ENCODE measurements at places on chromosomes 7 and 10.

DNA sequence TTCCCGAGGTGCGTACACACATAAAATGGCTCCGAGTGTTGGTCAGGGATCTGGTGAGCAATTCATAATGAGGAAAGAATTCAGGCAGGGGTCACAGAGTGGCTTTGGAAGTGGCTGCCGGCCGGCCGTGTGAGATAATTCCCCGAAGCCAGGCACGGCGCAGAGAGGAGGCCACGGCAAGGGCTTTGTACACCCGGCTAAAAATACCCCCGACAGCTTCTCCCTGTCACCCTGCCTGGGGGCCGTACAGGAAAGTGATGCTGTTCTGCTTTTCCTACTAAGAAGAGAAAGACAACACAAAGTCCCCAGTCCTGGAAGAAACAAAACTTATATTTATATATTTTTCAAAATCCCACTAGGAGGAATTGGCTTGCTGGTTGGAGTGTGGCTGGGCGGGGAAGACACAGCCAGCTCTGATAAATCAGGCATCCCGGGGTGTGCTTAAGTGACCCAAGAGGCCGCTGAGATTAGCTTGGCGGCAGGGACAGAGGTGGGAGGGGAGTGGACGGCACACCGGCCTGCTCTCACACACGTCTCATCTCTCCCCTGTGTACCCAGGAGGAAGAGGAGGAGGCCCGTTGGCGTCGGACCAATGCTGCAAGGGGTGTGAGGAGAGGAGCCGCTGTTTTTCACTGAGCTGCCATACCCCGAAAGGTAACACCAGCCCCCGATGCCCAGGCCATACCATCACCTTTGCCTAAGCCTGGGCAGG lies 70.5 kb downstream of the ZMIZ1 start:
- DNase-seq, result no peak

- DNase-seq, result no peak
Measured at GRCh38 chr10:84933402-84933801, 605.0 kb downstream of the CCSER2 start.

- no peak for DNase-seq
Measured at GRCh38 chr10:47412869-47413268, 28.8 kb upstream of the ZNF488 start.

- no peak for DNase-seq
Measured at GRCh38 chr7:85447004-85447403, 260.1 kb upstream of the SEMA3D start.

DNA sequence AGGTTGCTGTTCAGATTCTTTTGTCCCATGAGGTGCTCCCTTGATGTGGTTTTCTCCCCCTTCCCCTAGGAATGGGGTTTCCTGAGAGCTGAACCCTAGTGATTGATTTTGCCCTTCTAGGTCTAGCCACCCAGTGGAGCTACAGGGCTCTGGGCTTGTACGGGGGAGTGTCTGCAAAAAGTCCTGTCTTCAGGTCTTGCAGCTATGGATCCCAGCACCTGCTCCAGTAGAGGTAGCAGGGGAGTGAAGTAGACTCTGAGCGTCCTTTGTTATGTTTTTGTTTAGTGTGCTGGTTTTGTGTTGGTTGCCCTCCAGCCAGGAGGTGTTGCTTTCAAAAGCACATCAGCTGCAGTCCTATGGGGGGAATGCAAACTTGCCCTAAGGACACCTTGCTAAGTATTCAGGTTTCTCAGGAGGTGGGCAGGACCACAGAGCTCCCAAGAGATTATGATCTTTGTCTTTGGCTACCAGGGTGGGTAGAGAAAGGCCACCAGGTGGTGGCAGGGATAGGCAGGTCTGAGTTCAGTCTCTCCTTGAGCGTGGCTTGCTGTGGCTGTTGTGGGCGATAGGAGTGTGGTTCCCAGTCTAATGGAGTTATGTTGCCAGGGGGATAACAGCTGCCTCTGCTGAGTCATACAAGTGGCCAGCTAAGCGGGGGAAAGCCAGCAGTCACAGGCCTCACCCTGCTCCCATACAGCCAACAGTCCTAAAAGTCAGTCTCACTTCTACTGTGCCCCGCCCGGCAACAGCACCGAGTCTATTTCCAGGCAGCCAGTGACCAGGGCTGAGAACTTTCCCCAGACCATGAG lies 92.4 kb upstream of the JCAD start:
- no peak for DNase-seq

DNA sequence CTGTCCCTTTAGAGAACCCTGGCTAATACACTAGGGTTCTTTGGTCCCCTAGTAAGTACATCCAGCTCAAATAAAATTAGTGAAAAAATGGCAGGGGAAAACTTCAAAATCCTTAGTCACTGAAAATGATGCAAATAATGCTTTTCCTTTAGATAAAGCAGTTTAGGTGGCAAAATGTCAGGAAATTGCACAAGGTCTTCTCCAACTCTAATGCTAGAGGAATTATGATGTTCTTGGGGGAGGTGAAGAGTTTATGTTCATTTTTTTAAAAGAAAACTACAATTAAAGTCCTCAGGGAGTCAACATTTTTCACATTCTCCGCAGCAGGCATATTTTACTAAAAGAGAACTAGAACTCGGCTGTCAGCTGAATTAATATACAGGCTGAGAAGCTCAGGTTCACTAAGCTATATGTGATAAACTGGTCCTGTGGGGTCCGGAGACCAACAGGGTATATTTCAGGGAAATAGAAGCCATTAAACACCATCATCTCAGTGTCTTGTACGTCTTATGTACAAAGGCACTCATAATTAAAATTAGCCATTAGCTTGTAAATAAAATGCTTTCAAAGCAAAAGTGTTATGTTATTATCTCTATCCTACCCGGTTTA lies 1164.7 kb upstream of the AUTS2 start:
- DNase-seq, result no peak

DNA sequence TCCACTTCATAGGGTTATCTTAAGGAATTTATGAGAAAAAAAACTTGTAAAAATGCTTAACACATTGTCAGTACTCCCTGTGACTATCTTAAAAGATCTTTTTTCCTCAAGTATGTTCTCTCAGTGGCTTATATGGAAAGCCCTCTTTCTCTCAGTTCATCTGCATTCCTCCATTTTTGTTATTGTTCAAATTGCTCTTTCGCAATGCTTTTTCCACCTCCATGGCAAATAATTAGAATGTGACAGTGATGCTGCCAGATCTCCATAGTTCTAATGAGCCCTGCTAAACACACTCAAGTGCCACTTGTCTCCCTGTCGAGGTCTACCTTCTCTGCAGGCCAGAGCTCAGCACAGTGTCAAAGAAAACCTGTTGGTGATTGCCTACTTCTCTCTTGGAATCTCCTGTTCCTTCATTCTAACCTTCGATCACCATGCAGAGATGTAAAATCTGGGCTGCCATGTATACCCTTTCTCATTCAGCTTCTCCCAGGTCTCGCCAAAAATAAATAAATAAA lies 37.2 kb upstream of the ABCB5 start:
- no peak for DNase-seq

- DNase-seq, result no peak
Measured at GRCh38 chr7:137956183-137956582, 45.7 kb downstream of the CREB3L2 start.

- no peak for DNase-seq
Measured at GRCh38 chr7:31249671-31250070, 90.9 kb downstream of the NEUROD6 start.

GRCh38 chr10:101995451-101996063 lies 60.4 kb downstream of the ARMH3 start:
- DNase-seq, result no peak

- no peak for DNase-seq
Measured at GRCh38 chr10:74993649-74994048, 117.8 kb upstream of the SAMD8 start.

DNA sequence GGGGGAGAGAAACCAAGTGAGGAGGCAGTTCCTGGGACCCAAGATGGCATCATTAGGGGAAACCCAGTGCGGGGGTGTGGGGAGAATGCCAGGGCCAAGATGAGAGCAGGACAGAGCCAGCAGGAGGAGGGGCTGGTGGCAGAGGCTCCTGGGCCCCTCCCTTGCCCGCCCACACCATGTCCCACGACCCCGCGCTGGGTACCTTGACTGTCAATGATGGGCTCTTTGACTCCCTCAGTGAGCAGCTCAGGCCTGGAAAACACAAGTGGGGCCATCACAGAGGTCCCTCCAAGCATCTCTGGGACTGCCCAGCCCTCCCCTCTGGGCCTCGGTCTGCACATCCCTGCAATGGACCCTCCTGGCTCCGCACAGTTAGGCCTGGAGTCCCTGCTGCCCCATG lies 75.4 kb downstream of the RABGEF1 start:
- no peak for DNase-seq

DNA sequence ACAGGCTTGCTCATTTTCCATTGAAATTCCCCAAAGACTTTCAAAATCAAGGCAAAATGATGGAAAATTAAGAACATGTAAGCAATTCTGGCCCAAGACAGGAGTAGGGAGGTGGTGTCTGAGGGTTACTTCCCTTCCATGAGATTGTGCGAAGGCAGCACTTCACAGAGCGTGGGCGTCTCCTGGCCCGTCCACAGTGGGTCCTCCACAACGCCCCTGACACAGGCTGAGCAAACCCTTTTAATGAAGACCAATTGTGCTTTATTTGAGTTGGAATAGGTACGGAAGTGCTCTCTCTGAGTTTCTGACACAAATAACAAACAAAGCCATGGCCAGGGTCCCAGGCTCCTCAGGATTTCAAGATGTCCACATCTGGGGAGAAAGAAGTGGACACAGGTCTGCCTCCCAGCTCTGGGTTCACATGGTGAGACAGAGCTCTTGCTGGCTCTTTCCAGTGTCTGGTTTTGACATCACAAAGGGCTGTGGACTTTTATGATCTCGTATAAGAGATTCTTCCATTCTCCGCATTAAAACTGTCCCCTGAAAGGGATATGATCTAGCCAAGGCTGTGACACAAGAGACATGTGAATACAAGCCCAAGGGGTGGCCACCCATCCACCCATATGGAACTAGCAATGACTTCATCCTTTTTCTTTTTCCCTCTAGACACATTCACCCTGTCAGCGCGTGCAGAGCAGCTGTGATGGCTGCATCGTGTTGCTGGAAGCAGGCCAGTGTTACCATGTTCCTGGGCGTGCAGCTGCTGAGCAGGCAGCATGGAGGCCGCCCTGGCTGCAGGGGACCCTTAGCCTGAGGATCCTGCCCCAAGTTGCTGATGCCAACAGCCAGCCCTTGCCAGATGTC lies 145.6 kb downstream of the ADAM12 start:
- DNase-seq, result no peak

DNA sequence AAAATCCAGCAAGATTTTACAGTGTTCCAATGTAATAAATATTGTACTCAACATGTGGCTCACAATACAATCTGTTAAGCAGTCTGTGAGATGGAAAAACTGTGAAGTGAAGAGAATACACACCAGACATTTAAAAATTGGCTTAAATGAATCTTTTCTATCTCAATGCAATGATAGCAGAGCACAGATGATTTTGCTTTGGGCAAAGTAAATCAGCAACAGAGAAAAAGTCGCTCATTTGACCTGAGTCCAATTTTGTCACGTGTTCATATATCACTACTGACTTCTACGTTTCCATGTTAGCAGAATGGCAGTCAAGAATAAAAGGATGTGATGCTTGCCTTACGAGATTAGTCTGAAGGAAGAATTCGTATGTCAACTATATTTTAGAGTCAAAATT lies 506.7 kb downstream of the POM121L12 start:
- no peak for DNase-seq

DNA sequence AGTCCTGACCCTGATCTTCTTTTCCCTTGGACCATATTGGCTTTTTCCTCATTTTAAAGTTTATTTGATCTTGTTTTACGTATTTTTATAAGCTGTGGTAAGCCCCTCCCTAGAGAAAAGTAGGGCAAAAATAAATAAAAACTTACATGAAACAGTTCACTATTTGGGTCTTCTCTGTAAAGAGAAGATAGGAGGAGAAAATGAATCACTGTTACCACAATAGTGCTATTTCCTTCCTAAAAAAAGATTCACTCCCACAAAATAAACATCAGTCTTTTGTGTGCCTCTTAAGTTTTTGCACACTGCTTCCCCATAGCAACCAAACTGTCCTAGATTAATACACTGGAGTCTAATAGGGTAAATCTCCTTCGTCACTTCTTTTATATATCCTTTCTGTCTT lies 1.4 kb upstream of the SVIL start:
- peak; percentile 48 for DNase-seq

DNA sequence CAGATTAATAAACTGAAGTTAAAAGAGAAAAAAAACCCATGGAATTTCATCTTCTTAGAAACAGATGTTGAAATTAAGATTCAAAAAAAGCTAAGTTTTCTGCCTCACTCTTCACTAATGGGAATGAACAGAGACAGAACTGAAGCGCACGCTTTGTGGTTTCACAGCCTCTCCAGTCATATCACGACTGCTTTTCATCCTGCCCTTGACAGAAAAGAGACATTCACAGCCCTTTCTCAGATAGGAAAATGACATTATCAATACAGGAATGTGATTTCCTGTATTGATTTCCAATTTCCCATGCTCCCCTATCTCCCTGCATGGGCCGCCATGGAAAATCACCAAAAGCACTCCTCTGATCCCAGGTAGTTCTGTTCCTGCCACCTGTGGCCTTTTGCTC lies 108.2 kb downstream of the PFKFB3 start:
- no peak for DNase-seq

DNA sequence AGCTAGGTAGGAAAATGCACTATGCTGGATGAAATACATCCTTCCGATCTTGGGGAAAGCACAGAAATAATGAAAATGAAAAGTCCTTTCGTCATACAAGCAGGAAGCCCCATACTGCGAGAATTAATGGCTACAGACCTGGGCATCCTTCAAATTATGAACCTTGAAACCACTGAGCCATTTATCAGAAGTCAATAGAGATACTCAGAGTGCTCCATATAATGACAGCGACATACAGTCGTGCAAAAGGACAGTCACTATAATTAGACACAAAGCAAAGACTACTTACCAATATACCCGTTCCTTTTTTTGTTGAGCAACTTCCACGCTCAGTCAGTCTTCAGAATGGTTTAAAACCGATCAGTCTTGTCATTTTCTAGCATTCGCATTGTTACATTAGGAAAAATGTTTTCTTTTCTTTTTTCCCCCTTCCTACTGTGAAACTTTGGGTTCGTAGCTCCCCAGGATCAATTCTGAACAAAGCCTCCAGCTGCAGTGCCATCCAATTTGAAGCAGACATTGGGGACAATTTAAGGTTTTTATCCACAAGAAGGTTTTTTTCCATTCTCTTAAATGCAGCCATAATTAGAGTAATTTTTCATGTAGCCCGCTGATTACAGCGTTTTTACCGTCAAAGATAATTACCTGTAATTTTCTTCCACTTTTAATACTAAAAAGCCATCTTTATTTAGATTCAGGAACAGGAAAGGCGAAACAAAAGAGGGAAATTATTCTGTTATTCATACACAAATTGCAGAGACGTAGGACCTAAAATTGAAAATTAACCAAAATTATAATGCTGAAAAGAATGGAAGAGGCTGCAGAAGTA lies 6.4 kb downstream of the DLX6 start:
- no peak for DNase-seq

DNA sequence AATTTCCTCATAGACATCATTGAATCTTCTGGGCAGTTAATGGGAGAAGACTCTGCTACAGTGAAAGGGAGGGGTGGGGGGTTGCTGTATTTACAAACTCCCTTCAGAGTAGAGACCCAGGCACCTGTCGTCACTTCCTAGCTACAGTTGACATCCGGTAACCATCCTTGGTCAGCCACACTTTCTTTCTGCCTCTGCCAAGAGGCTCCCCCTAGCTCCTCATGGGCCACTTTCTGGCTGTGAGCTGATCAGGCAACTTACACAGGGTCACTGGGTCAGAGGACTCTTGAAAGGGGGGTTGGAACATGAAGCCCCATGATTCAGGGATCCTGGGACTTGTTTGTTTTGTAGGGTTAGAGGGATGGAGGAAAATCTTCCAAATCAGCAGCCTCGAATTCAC lies 1.2 kb downstream of the TECPR1 start:
- DNase-seq, result peak; percentile 52

GRCh38 chr7:124060528-124060927 lies 27.7 kb upstream of the TMEM229A start:
- DNase-seq, result no peak
